Brain pericyte (primary cell): ENCODE measurements at places on chromosomes 3 and 15.
A peak's percentile ranks its signal among the peaks of the same experiment; 100 is the strongest.

GRCh38 chr3:129536804-129537203 is 6.2 kb upstream of the H1-8 start:
- no peak for DNase-seq

DNA sequence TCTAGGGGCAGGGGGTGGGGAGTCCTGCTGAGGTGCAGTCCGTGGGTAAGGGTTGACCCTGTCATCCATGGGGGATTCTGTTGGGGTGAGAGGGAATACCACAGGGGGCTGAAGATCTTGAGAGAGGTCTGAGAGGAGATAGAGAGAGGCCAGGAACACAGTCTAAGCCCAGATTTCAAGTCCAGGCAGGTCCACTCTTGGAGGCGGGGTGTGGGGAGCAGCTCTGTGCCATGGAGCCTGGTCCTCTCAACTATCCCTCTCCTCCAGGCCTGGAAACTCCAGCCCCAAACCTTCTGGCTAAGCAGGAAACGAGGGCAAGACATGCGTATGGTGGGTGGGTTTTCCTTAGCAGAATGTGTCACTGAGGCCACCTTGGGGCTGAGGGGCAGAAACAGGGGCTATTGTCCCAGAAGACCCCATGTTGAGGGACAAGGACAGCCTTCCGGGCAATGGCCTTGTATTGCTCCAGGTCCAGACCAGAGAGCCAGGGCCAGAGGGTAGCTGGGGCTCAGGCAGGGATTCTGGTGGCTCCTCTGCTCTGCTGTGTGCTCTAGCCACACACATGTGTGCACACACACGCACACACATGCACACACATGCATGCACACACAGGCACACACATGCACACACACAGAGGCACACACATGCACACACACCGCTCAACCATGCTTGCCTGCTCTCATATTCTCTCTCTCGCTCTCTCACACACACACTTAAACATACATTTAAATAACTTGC is 48.6 kb upstream of the MAGEF1 start:
- no peak for DNase-seq

DNA sequence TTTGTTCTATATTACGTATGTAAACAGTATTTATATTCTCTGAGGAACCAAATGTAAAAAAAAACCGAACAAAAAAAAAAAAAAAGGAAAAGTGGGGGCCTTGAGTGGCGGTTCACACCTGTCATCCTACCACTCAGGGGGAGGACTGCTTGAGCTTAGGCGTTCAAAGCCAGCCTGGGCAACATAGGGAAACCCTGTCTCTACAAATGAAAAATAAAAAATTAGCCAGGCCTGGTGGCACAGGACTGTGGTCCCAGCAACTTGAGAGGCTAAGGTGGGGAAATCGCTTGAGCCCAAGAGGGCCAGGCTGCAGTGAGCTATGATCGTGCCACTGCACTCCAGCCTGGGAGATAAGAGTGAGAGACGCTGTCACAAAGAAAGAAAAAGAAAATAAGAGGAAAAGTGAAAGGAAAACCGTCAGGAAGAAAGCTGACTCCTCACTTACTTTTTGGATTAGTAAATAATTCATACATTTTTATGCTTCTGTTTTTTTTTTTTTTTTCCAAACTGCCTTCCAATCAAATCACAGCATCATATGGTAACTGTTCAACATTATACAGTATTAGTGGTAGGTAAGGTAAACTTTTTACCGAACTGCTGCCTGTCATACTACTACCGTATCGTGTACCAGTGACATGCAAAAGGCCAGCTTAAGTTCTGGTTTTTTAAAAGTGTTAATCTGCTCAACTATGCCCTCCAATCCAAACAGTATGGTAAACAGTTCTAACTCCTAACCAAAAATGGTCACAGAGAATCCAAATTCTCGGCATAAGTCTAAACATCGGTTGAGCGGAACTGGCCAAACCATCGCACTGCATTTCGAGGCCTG is 1.2 kb downstream of the PHC3 start:
- DNase-seq, result no peak

GRCh38 chr3:10008588-10009344 is 17.5 kb upstream of the FANCD2 start:
- peak; percentile 21 for DNase-seq

- no peak for DNase-seq
Observed at GRCh38 chr3:51675201-51675611, 4.2 kb downstream of the TEX264 start.

- DNase-seq, result no peak
Observed at GRCh38 chr3:104933972-104934371, 432.7 kb upstream of the ALCAM start.

GRCh38 chr3:133958071-133958805 is 62.6 kb upstream of the RAB6B start:
- no peak for DNase-seq

- DNase-seq, result no peak
Observed at GRCh38 chr15:55768670-55769185, 25.8 kb upstream of the PRTG start.

GRCh38 chr3:21290557-21290956 is 460.5 kb downstream of the ZNF385D start:
- no peak for DNase-seq

- no peak for DNase-seq
Observed at GRCh38 chr3:185351396-185351795, 11.5 kb upstream of the MAP3K13 start.

DNA sequence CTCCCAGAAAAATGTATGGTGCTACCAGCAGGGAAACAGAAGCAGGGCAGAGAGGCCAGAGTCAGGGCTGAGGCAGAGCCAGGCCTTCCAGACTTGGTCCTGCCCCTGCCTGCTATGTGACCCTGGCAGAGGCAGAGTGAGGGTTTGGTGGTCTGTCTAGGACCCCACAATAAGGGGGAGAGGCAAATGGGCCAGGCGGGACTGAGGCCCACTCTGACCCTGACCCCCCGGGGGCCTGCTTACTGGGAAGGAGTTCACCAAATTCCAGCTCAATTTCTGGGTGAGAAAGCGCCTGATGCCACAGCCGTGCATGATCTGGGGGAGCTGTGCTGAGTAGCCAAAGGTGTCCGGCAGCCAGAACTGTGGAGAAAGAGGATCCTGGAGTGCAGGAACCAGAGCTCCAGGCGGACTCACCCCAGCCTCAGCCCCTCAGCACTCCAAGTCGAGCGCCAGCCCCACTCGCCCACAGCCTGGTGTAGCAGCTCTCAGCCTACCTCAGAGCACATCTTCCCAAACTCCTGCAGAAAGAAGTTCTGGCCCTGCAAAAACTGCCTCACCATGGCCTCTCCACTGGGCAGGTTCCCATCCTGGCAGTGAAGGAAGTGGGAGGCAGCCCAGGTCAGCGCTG is 6.9 kb downstream of the MAN2C1 start:
- no peak for DNase-seq

GRCh38 chr3:18027161-18027939 is 284.9 kb upstream of the TBC1D5 start:
- no peak for DNase-seq

DNA sequence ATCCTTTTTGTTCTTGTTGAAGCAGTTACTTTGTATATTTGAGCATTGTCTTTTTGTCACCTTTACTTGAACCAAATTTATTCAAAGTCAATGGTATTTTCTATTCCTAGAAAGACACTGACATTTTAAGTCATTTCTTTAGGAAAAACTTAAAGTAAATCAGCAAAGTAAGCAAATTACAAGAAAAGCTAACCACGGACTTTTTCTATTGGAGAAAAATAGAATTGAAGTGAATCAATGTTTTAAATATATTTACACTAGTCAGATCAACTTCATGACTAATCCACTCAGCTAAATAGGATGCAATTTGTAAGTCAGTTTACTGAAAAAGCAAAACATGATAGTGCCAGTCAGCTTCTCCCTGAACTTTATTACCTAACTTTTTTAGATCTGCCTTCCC is 733.8 kb upstream of the ALCAM start:
- no peak for DNase-seq

GRCh38 chr15:48021336-48022086 is 99.3 kb upstream of the SLC24A5 start:
- no peak for DNase-seq

GRCh38 chr3:170536712-170537111 is 49.2 kb downstream of the SLC7A14 start:
- DNase-seq, result no peak

DNA sequence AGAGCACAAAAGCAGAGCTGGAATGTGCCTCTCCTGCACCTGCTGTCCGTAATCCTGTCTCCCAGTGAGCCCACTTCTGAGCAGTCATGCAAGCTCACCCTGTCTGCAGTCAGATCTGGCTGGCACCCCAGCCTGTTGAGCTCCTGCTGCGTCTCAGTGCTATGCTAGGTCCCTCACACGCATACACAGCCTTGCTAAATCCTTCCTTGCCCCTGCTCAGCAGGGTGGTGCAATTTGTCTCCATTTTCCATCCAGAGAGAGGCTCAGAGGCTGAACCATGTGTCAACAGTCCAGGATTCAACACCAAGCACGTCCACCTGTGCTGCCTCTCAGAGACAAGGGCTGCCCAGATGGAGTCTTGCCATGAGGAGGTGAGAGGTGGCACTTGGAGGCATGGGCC is 11.0 kb downstream of the POMGNT2 start:
- DNase-seq, result no peak

DNA sequence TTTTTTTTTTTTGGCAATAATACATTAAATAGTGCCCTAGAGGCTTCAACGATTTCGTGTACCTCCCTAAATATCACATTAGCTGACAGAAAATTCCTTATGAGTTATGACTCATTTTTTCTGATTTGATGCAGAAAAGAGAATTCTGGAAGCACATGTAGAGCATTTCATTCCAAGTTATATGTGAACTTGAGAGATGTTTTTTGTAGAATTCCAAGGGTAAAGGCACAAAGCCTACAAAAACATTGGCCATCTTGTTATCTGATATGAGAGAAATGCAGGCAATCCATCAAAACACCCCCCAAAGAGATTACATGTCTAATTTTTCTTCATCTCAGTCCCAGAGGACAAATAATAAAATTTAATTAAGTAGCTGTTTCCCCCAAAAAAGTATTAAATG is 6.7 kb upstream of the PFN2 start:
- no peak for DNase-seq

- no peak for DNase-seq
Observed at GRCh38 chr3:72047221-72047871, 262.4 kb upstream of the PROK2 start.

DNA sequence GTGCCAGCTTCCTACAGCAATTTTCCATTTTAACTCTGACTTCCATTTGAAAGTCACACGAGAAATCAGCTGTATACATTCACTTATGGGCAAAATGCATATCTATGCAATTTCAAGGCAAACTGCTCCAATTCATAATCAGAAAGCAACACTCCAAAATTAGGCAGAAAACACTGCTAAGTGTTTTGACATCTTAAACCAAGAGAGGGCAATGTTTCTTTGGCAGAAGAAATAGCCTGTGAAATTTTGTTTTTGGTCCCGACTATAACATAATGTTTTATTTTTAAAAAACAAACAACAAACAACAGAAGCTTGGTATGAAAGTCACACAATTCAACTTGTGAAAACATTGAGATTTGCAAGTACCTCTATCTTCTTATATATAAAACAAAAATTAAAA is 42.6 kb downstream of the GOLIM4 start:
- DNase-seq, result no peak

DNA sequence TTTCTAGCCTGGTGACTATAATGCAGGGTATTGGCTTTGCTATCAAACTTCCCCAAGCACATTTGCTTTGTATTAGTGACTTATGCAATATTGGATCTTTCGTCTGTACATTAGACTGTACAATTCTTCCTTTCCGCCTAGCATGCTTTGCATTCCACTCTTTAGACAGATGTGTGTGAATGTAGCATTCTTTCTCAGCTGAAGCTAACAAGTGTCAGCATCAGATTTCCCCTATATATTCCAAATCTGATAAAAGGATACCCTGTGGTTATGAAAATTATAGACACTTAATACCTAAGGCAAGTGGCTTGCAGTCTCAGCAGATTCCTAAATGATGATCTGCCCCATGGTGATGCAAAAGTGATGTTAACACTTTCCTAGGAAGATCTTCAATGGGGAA is 360.1 kb downstream of the CNTN4 start:
- DNase-seq, result no peak
